ENCODE measurements at places on chromosomes 13 and 19. TPM values are rescaled to one million over a fixed set of nuclear protein-coding genes. Genes with fewer than 3 reads are reported as not detected.

TUBA3C gene
- total RNA-seq = not detected

VSTM2B gene
- total RNA-seq = not detected

COL5A3 gene
- 2.7 TPM for total RNA-seq

MEIOSIN gene
- not detected for total RNA-seq

BRME1 gene
- 5.2 TPM for total RNA-seq

PLIN5 gene
- not detected for total RNA-seq

ERICH4 gene
- not detected for total RNA-seq

GRCh38 chr19:35756377-35757230 is at the start of gene HSPB6:
Gene HSPB6 (minus strand): TSS chr19:35757029. CDS start chr19:35757008, 21 bp downstream.
- H3K4me1 ChIP-seq = peaks cover 23% of the 10 kb centered on the region
- peaks cover 7% of the 10 kb centered on the region for H3K27me3 ChIP-seq
- DNase-seq = peak; percentile 23
- peaks cover 27% of the 10 kb centered on the region for H3K36me3 ChIP-seq
- H3K27ac ChIP-seq = peak within 1 kb of the TSS; percentile 94
- peak within 1 kb of the TSS; percentile 89 for H3K4me3 ChIP-seq

- DNase-seq = no peak
- no peaks in the 10 kb centered on the region for H3K4me1 ChIP-seq
- no peaks in the 10 kb centered on the region for H3K27me3 ChIP-seq
- H3K4me3 ChIP-seq = no peak overlapping the region
Measured at GRCh38 chr13:62482351-62482750, 1066.7 kb upstream of the PCDH20 start.

DNA sequence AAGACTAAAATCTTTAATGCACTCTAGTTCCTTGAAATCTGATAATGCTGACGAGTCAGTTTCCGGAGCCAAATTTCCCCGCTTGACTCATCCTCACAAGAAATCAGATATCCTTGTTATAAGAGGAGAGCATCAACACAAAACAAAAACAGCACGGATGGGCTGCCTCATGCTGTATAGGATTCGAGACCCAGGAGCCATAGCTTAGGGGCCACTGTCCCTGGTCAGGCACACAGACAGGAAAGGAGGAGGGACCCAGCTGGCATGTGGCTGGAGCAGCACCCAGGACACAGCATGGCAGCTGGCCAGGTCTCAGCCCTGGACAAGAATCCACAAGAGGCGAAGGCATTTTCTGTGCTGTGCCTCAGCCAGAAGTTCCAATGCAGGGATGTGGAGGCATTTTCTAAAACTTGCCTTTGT is 110.2 kb upstream of the SPATA13 start:
- no peak for DNase-seq
- H3K27ac ChIP-seq = no peak overlapping the region
- H3K4me3 ChIP-seq = no peak overlapping the region
- H3K27me3 ChIP-seq = peaks cover 1% of the 10 kb centered on the region
- no peaks in the 10 kb centered on the region for H3K36me3 ChIP-seq

- peaks cover 2% of the 10 kb centered on the region for H3K4me1 ChIP-seq
- DNase-seq = no peak
- no peak overlapping the region for H3K4me3 ChIP-seq
- peaks cover 45% of the 10 kb centered on the region for H3K36me3 ChIP-seq
Measured at GRCh38 chr19:42096255-42096837, 20.4 kb downstream of the ZNF574 start.

- no peaks in the 10 kb centered on the region for H3K4me1 ChIP-seq
- no peak overlapping the region for H3K27ac ChIP-seq
- no peak overlapping the region for H3K4me3 ChIP-seq
- H3K36me3 ChIP-seq = no peaks in the 10 kb centered on the region
- peaks cover 6% of the 10 kb centered on the region for H3K27me3 ChIP-seq
- no peak for DNase-seq
Measured at GRCh38 chr13:43657485-43657884, 129.3 kb downstream of the ENOX1 start.

GRCh38 chr13:33639626-33640080 is 178.3 kb upstream of the RFC3 start:
- H3K27ac ChIP-seq = peak overlapping the region; percentile 82
- peaks cover 39% of the 10 kb centered on the region for H3K4me1 ChIP-seq
- no peaks in the 10 kb centered on the region for H3K36me3 ChIP-seq
- DNase-seq = peak; percentile 78
- peaks cover 1% of the 10 kb centered on the region for H3K27me3 ChIP-seq

DNA sequence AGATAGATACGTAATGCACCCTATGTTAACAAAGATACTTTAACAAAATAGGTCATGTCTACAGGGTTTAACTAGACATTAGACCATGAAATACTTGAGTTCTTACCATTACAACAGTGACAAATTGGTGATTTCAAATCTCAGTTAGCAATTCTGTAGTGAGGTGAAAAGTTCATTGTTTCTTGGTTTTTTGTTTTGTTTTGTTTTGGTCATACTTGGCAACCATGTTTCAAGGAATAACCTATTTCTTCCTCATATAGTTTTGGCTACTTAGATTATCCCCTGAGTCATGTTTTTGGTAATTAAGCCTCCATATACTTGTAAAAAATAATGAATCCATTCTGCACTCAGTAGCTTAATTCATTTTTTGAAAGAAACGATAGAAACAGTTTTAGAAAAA is 1200.4 kb downstream of the DIAPH3 start:
- H3K4me1 ChIP-seq = no peaks in the 10 kb centered on the region
- no peak overlapping the region for H3K27ac ChIP-seq
- DNase-seq = no peak
- H3K27me3 ChIP-seq = no peaks in the 10 kb centered on the region

GRCh38 chr19:8113017-8113416 is 36.4 kb downstream of the FBN3 start:
- H3K4me1 ChIP-seq = no peaks in the 10 kb centered on the region
- no peak for DNase-seq
- H3K36me3 ChIP-seq = no peaks in the 10 kb centered on the region
- peaks cover 6% of the 10 kb centered on the region for H3K27me3 ChIP-seq
- no peak overlapping the region for H3K27ac ChIP-seq

DNA sequence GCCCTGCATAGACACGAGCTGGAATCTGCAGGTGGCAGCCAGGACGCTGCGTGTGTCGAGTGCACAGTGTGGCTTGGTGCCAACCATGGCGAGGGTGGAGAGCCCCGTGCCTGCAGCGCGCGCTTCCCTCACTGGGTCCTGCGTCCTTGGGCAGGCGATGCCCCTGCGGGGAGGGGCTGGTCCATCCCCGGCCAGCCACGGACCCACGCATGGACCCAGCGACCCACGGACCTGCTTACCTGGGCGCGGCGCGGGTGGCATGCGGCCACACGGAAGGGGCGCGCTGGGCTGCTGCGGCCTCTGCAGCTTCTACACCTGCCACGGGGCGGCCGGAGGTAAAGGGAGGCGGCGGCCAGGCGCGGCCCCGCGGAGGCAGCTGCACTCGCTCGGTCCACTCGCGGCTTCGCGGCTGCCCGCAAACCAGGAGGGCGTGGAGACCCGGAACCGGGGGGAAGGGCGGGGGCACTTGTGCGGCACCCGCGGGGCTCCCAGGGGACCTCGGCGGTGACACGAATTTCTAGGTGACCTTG is 569 bp upstream of the MCF2L start:
- no peaks in the 10 kb centered on the region for H3K27me3 ChIP-seq
- H3K36me3 ChIP-seq = no peaks in the 10 kb centered on the region
- peak overlapping the region; percentile 82 for H3K4me3 ChIP-seq
- H3K27ac ChIP-seq = peak overlapping the region; percentile 66
- peak; percentile 55 for DNase-seq
- peaks cover 23% of the 10 kb centered on the region for H3K4me1 ChIP-seq

DNA sequence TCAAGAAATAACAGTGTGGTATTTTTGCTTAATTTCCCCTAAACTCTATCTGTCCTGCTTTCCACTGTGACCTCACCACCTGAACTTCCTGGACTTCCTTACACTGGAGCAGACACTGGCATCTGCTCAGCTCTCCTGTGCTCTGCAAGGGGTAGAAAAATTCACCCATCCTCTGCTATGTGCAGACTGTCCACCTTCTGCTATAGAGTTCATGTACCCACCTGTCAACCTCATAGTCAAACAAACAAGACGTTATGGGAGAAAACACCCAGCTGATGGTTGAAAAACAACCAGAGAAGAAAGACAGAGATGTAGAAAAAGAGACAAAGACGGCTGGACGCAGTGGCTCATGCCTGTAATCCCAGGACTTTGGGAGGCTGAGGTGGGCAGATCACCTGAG is 12.2 kb downstream of the LAIR1 start:
- H3K27ac ChIP-seq = no peak overlapping the region
- peaks cover 5% of the 10 kb centered on the region for H3K36me3 ChIP-seq
- H3K4me1 ChIP-seq = peaks cover 4% of the 10 kb centered on the region
- H3K27me3 ChIP-seq = no peaks in the 10 kb centered on the region
- DNase-seq = no peak

GRCh38 chr19:35380450-35381124 is 9.7 kb downstream of the GPR42 start:
- DNase-seq = no peak
- no peaks in the 10 kb centered on the region for H3K36me3 ChIP-seq

DNA sequence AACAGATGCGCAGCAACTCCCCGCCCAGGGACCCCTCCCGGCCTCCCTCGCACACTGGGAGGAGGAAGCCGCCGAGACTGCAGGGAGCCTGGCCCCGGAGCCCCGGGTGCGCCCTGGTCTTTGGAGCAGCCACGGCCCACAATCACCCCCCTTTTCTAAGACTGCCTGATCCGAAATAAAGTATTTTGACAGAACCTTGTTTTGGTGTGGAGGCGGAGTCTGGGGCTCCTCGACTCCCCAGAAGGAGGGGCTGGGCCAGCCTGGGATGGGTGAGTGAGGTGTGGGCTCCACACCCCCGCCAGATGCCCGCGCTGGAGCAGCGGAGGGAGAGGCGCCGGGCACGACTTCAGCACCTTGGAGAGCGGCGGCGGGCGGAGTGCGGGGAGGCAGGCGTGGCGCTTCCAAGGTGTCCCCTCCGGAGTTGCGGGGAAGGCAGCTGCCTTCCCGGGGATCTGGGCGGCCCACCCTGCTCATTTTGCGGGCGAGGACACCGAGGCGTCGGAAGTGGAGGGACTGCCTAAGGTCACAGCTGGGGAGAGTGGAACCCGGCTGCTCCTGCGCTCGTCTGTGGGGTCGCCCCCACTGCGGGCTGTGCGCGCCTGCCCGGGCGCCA is 9.4 kb downstream of the SIRT6 start:
- no peaks in the 10 kb centered on the region for H3K36me3 ChIP-seq
- H3K4me3 ChIP-seq = no peak overlapping the region
- H3K27ac ChIP-seq = no peak overlapping the region
- peaks cover 14% of the 10 kb centered on the region for H3K27me3 ChIP-seq
- peak; percentile 65 for DNase-seq
- peaks cover 3% of the 10 kb centered on the region for H3K4me1 ChIP-seq

DNA sequence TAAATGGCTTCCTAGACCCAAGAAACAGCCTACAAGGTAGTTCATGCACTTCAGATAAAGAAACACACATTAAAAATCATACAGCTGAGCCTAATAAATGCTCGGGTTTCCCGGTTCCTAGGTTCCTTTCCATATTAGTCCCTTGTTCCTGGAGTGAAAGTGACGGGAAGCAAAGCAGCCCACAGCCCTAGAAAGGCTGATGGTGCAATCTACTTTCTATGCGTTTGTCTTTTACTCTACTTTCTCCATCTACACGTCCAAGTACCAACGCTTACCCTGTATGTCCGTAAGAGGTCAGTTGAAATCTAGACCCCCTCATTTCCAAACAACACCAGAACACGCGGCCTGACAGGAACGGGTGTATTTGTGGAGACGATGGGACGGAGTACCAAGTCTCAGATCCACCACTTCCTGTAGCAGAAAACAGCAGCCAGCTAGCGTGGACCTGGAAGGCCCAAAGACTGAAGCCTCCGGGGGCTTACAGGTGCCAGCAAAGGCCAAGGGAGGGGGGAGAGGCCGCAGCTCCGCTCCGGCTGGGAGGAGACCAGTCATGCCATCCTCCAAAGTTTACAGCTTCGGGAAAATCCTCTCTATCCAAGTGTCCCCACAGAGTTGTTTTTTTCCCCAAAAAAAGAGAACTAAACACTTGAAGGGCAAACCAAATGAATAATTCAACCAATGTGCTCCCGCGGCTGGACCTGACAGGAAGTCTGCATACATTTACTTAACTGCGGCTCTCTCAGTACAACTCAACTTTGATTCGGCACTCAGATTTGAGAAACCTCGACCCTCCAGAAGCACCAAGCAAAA is 34.1 kb downstream of the STK24 start:
- peaks cover 40% of the 10 kb centered on the region for H3K36me3 ChIP-seq
- H3K4me1 ChIP-seq = peaks cover 90% of the 10 kb centered on the region
- H3K4me3 ChIP-seq = peak overlapping the region; percentile 69
- peak; percentile 62 for DNase-seq
- H3K27me3 ChIP-seq = no peaks in the 10 kb centered on the region

DNA sequence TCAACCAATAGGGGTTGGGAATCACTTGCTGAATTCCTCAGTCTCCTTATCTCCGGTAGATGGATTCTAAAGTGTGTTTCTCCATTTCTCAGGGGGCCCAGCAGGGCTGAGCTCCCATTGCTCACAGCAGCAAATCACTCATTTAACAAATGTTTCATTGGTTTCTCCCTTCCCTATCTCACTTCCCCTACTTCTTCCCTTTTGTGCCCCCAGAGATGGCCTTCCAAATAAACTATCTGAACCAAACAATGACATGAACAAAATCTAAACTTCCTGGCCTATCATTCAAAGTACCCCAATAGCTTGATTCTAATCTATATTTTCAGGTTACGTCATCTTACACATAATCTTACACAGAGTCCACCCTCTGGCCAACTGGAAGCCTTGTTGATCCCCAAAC is 60.4 kb downstream of the DLEU7 start:
- no peak overlapping the region for H3K27ac ChIP-seq
- no peak overlapping the region for H3K4me3 ChIP-seq
- H3K36me3 ChIP-seq = no peaks in the 10 kb centered on the region
- no peaks in the 10 kb centered on the region for H3K4me1 ChIP-seq

DNA sequence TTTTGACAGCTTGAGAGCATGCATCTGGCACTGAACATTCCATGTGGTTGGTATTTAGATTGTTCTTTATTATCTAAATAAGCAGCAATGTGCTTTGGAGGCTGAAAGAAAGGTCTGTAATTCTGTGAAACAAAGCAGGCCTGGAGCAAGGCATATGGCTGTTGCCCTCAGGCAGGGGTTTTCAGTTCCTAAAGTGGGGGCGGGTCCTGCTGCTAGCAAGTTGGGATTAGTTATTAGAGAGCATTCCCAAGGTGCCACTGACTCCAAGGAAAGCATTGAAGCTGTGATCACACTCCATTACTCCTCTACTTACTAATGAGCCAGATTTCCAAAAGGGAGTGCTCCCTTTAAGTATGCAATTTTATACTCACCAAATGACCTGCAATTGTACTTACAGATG is 432.2 kb downstream of the OLFM4 start:
- no peaks in the 10 kb centered on the region for H3K4me1 ChIP-seq
- no peaks in the 10 kb centered on the region for H3K27me3 ChIP-seq
- no peaks in the 10 kb centered on the region for H3K36me3 ChIP-seq
- no peak for DNase-seq
- no peak overlapping the region for H3K27ac ChIP-seq

GRCh38 chr13:102900193-102900608 is 54.4 kb downstream of the ERCC5 start:
- H3K4me1 ChIP-seq = no peaks in the 10 kb centered on the region
- no peak for DNase-seq
- H3K27ac ChIP-seq = no peak overlapping the region

GRCh38 chr19:38484747-38485146 is 51.3 kb downstream of the RYR1 start:
- H3K27me3 ChIP-seq = peaks cover 18% of the 10 kb centered on the region
- H3K4me3 ChIP-seq = no peak overlapping the region
- no peaks in the 10 kb centered on the region for H3K36me3 ChIP-seq
- H3K4me1 ChIP-seq = no peaks in the 10 kb centered on the region
- H3K27ac ChIP-seq = no peak overlapping the region

- H3K4me1 ChIP-seq = peaks cover 39% of the 10 kb centered on the region
- H3K4me3 ChIP-seq = peak overlapping the region; percentile 38
- no peak overlapping the region for H3K27ac ChIP-seq
- H3K36me3 ChIP-seq = no peaks in the 10 kb centered on the region
- DNase-seq = peak; percentile 57
Measured at GRCh38 chr19:49427855-49428546, 2.8 kb downstream of the GFY start.

Data from activated CD8-positive, alpha-beta T cell treated with anti-CD3 and anti-CD28 coated beads for 36 hours (primary cell).